NCI-H1417 (cell line): ENCODE measurements at places on chromosomes 7 and 10.
A peak's percentile ranks its signal among the peaks of the same experiment; 100 is the strongest.

- no peak for DNase-seq
Measured at GRCh38 chr7:45962861-45963260, 41.8 kb upstream of the IGFBP3 start.

GRCh38 chr10:25038325-25038724, 21.9 kb downstream of the THNSL1 start:
- no peak for DNase-seq

GRCh38 chr7:52197221-52197620, 838.2 kb upstream of the POM121L12 start:
- DNase-seq = no peak

DNA sequence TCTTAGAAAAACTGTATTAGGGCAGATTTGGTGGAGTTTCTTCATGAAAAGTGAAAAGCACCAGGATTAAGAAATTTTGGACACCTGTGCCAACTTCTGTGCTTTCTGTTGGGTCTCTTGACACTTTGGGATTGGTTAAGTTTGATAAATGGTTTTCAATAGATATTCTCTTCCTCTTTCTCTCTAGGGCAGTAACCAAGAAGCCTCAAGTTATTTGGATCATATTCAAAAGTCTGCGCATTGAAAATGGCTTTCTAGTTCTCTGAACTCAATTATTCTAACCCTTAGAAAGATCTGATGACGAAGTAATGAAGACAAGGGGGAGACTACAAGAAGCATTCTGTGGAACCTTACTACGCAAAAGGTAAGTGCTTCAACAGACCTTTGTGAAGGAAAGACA, 144.0 kb upstream of the CCDC6 start:
- DNase-seq = no peak

GRCh38 chr7:25469669-25470068, 241.4 kb upstream of the NPVF start:
- no peak for DNase-seq

DNA sequence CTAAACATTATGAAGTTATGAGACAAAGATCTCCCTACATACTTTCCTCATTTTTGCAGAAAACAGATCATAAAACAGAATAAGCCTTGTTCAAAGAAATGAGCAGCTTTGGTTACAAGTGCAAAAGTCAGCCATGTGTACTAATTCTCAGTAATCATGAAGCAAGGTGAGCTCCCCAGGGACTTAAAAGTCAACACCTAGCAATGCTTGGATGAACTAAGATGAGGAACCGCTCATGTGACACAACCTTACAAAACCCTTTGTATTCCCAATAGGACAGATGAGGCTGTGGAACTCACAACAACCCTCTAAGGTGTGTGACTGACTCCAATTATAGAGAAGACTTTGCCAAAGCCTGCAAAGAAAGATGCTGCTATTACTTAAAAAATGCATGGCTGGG, 154.5 kb downstream of the SLC25A13 start:
- peak; percentile 74 for DNase-seq

DNA sequence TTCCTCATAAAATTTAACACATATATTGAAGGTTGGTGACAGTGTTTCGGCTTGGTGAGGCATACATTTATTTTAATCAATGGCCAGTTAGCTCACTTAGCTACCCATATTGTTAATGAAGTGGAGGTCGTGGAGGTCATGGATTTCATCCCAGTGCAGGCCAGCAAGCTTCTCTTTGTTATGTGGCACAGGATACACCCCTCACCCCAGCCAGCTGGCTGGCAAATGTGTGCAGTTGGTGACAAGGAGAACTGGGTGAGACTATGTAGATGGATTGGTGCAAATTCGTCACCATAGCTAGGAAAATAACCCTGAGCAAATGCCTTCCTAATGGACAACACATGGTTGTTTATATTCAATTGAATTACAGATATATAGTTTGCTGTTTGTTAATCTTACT, 50.5 kb upstream of the FOXP2 start:
- DNase-seq = no peak

- DNase-seq = no peak
Measured at GRCh38 chr7:50608196-50608906, 43.1 kb upstream of the DDC start.

DNA sequence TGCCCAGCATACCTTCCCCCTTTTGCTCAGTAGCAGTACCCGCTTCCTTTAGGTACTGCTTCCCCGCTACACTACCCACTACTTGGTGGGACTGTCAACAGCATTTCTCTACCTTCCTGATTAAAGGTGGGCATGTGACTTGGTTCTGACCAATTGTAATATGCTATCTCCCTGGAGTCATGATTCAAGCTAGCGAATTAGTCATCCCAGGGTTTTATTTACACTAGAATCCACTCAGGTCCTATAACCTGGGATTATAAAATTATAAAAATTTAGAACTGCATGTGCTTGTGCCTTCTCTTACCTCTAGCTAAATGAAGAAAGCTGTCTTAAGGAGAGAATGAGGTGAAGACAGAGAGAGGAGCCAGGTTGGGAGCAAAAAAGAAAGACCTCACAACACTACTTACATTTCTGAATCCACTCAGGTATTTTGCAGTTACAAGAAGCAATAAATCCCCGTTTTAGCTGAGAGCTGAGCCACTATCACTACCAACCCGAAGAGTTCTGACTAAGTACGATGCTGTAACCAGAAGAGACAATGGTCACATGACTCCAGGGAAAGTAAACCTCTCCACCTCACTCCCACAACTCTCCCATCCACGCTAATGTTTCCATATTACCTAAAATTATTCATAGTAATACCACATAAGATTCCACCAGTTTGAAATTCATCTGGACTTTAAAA, 9.7 kb downstream of the GBX1 start:
- no peak for DNase-seq

DNA sequence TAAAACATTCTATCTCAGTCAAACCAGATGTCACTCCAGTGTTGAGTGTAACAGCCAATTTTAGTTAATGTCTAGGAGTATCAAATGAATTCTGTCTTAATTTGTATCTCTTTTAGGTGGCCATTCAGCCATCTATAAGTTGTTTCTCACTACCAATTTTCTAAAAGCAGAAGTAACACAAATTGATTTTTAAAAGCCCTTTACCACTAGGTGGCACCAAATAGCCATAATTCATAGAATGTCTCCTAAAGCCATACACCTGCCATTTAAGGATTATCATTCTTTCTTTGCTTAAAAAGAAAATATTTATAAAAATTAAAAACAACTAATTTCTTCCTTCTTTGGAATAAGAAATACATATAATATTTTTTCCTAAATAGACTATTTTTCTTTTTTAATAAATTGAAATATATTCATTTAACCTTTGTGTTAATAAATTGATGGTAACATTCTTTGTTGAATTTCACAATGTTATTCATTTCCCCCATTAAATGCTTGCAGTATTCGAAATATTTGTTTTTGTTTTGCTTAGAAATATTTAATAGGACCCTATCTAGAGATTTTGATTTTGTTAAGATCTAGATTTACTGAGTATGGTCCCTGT, 107.8 kb upstream of the PPP1R3A start:
- peak; percentile 69 for DNase-seq

DNA sequence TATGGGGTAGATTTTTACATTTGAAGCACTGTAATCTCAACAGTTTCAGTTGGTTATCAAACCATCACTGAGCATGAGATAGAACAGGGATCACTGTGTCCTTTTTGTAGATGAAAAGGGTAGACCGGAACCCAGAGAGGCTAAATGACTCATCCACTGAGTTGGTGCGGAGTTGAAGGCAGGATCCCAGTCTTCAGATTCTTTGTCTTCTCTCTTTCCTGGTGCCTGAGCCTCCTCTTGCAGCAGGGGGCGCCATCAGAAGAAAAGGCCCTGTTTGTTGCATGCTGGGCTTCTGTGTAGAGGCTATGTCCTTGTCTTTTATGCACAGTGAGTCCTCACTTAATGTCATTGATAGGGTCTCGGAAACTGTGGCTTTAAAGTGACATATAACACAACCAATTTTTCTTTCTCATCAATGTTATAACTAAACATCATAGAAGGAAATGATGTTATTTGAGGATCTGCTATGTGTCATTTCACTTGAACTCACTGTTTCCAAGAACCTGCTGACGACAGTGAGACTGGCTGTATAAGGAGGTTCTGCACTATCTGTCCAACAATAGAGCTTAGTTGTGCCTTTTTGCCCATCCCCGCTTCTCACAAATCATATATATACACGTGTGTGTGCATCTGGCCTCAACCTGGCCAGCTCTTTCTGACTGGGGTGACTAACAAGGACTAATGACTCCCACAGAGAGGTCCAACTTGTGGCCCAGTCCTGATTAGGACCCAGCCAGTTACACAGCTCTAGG, 14.3 kb downstream of the ZNF282 start:
- DNase-seq = no peak

DNA sequence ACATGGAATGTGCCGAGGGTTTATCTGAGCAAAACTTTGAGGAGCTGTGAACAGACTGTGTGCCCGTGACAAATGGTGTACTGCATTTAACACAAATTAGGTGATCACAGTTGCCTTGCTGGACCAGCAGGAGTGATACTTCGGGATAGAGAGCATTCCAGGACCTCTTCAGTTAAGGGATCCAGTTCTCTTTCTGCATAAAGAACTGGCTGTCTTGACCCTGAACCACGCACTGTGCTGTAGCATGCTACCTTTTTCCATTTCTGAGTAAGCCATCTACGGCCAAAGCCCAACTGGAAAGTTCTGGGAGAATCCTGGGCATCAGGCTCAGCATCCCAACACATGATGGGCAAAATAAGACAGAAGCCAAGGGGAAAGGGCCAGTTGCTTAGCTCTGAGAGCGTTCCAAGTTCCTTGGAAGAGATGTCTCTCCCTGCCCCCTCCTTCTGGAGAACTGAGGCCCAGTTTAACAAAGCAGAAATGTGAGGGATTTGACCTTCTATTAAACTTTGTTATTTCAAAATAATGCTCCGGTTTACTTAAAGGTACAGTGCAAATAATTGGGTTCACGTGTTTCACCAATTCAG, 37.9 kb upstream of the ADD3 start:
- no peak for DNase-seq

DNA sequence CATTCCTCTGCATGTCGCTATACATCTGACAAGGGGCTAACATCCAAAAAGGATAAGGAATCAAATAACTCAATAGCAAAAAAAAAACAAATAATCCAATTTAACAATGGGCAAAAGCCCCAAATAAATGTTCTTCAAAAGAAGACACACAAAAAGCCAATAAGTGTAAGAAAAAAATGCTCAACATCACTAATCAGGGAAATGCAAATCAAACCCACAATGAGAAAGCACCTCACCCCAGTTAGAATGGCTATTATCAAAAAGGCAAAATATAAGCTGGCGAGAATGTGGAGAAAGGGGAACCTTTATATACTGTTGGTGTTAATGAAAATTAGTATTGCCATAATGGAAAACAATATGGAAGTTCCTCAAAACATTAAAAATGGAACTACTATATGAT, 14.3 kb downstream of the ARHGAP12 start:
- DNase-seq = no peak
